Stimulated activated CD4-positive, alpha-beta T cell treated with anti-CD3 and anti-CD28 coated beads, Interleukin-15, amount 100 ng/mL, for 1 hour (primary cell): ENCODE measurements at places on chromosomes 7 and 10.

DNA sequence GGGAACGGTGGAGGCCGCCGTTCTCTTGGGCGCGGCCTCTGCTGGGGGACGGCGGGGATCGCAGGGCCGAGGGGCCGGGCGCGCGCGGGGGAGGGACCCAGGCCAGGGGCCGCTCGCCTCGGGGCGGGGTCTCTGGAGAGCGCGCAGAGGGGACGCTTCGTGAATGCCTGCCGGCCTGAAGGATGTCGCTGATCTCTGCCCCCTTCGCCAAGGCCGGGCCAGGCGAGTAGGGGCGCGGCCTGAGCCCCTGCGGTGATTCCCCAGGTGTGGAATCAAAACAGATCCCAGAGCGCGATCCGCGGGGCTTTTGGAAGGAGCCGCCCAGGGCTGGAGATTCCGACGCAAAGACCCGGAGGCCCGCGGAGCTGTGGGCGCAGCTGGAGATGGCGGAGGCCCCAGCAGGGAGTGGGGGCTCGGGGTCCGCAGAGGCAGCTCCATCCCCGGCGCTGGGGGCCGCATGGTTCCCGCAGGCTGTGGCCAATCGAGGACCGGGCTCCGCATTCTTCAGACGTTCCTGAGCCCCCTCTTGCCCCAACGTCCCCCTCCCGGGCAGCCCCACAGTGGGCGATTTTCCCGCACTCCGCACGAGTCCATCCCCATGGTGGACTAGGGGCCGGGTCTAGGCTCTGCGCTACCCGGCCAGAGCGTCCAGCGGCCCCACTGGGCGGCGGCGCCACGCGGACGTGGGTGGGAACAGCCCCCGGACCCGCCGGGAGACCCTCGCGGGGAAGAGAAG, 166.0 kb downstream of the ACTR3B start:
- DNase-seq: no peak

DNA sequence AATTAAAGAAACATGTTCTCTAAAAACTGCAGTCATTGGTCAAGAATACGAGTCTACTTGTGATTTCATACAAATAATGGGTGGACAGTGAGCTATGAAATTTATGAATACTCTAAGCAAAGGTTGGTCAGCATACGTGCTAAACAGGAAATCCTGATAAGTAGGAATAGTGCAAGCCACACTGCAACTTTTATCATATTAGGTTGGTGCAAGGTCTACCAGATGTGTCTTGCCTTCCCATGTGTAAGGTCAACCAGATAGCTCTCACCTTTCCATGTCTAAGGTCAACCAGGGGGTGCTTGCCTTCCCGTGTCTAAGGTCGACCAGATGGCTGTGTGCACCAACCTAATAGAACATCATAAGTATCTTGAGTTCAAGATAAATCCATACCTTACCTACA, 2.0 kb upstream of the ITGB1 start:
- DNase-seq: no peak

- no peak for DNase-seq
Measured at GRCh38 chr10:89147256-89147655, 59.9 kb downstream of the CH25H start.

DNA sequence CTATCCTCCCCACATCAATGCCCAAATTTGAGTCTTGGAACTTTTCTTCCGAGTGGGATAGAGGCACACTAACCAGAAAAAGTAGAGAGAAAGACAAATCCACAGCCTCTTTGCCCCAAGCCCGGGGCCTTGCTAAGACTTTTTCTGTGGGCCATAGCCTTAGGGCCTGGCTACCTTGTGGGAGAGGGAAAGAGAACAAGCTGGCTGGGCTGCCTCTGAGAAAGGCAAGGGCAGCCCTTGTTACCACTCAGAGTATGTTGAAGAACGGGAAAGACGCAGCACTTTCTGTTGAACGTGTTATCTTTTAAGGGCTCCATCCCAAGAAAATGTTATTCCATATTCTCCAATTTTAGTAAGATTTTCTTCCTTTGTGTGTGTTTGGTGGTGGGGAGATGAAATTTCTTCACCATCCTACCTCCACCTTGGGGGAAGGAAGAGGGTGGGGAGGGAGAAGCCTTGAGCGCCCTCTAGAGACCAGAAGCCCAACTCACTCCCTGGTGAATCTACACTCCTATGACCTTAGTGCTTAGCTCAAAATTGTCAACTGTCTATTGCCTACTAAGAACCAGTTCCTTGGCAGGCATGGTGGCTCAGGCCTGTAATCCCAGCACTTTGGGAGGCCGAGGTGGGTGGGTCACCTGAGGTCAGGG, 3.9 kb upstream of the NRF1 start:
- DNase-seq: peak; percentile 24

- DNase-seq: peak; percentile 10
Measured at GRCh38 chr10:5890452-5890915, 441 bp downstream of the FBH1 start.

- DNase-seq: no peak
Measured at GRCh38 chr10:10797513-10797912, 220.2 kb upstream of the CELF2 start.

DNA sequence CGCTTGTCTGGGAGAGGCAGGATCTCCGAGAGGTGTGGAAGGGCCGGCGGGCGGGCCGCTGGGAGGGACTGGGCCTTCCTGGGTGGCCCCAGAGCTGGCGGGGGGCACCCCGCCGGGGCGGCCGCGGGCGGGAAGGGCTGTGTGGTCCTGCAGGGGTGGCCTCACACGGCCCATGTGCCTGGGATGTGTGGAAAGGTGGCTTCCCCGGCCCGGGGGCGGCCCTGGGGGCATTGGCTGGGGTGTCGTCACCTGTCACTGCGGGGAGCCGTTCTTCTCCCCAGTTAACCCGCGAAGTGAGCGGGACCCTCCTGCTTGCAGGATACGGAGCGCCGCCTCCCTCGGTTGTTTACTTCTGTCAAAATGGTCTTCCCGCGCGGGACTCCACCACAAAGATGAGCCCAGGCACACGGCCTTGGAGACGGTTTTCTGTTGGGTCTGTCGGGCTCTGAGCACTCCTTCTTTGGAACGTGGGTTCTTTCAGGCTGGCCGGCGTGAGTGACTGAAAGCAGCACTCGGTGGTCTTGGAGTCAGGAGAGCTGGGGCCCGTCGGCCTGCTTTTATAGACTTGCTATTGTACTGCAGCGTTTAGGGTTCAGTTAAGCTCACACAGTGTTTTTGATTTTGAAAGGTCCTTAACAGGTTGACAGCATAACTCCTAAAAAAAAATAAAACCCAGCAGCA, 700 bp downstream of the SMC3 start:
- DNase-seq: peak; percentile 38

- DNase-seq: no peak
Measured at GRCh38 chr7:93461350-93461749, 113.2 kb downstream of the CALCR start.

DNA sequence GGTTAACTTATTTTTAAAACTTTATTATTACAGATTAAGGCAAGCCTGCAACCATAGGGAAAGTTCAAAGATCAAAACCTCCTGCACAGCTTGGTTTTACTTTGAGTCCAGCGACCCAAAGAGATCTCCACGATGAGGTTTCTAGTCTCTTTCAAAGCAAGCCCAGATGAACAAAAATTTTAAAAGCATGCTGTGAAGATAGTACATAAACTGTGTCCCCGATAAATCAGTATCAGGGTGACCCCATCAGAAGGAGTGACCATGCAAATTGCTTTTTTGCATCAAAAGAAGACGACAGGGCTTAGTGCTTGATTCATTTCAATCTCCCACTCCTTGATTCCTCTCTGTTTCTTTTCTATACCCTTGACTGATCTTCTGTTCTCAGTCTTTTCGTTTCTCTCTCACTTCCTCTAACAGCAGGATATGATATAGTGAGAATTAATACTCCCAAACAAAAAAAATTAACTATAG, 16.0 kb upstream of the DNTT start:
- no peak for DNase-seq

DNA sequence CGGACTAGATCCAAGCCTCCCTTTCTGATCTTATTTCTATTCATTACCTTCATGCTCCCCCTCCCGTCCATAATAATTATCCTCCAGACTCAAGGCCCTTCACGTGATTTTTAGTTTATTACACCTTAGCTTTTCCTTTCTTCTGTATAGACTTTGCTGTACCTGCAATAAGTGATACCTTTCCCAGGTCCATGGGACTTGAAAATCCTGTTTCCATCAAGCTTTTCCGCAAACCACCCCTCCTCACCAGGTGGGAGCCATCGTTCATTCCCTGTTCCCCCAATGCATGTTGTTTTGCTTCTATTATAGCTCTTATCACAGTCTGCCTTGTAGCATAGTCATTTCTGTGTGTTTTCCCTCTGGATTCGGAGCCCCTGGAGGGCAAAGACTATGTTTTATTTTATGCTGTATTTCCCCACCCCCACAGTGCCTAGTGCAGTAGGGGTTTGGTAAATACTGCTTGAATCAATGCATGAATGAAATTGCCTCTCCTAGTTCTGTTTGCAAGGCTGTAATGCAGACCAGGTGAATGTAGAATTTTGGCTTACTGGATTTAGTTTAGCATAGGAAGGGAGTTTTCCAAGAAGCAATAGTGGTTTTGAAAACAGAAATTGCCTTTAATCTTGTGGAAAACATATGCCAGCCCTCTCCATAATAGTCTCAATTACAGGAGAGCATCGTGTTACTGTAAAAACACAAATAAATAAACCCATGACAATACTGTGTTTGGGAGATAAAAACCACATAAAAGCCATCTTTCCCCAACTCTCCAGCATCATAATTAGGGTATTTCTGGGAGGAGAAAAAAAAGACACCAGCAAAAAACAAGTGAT, 213.4 kb downstream of the AUTS2 start:
- no peak for DNase-seq

- peak; percentile 26 for DNase-seq
Measured at GRCh38 chr7:151168003-151168786, 701 bp upstream of the GBX1 start.

DNA sequence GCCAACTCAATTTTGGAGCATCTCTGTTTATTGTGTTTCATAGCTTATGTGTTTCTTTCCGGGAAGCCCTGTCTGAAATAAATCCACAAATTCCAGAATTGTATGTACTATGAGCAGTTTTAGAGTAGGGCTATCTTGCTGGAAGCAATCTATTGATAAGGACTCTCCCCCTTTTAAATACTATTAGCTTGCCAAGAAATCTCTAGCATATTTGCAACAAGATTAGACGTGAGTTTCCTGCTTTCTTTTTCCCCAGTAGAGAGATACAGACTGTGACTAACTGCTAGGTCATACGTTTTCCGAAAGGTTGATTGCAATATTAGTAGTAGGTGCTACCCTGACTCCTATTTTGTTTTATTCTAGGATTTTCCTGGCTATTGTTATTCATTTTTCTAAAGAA, 277.0 kb downstream of the MALRD1 start:
- no peak for DNase-seq

GRCh38 chr10:35594115-35595079, 10.7 kb upstream of the GJD4 start:
- no peak for DNase-seq

DNA sequence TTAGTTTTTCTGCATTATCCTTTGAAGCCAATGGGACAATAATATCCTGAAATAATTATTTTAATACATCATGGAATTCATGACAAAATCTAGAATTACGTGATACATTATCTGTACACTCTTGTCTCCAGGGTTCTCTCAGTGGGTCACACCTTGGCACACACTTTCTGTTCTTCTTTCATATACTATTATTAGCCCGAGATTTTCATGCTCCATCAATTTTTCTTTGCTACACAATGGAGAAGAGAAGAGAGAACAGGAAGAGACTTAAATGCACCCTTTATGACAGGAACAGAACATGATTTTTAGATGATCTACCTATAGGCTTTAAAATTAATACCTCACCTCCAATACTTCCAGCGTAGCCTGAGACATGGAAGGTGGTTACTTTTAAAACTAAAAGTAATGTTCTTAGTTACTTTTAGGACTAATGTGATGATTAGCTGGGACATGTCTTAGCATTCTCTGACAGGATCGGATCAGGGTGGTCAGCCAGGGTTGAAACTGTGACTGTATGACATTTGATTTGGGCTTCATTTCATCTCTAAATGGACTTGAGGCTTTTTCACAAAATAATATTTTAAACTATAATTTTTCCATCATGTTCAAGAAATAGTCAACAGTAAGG, 148.2 kb upstream of the WNT16 start:
- DNase-seq: no peak

DNA sequence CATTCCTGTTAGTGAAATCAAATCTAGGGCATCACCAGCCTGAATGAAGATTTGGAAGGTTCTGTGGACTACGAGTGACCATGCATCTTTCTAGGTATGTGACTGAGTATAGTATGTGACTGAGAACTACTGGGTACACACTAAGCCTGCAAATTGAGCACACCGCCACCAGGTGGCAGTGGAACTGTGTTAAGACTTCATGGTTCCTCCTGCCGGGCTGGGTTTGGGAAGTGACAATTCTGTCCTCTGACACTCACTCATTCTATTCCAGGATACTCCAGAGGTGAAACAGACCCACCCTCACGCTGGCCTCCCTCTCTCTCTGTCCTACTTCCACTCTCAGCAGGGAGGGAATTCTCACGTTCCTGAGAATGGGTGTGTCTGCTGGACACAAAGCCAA, 84.0 kb upstream of the TMEM248 start:
- DNase-seq: no peak

- DNase-seq: no peak
Measured at GRCh38 chr10:60389413-60390025, at the start of gene ANK3. TSS of gene ANK3 (minus strand) at chr10:60389875. CDS start at chr10:60389538, 337 bp downstream.

- no peak for DNase-seq
Measured at GRCh38 chr7:22814261-22815208, 8.1 kb downstream of the TOMM7 start.

DNA sequence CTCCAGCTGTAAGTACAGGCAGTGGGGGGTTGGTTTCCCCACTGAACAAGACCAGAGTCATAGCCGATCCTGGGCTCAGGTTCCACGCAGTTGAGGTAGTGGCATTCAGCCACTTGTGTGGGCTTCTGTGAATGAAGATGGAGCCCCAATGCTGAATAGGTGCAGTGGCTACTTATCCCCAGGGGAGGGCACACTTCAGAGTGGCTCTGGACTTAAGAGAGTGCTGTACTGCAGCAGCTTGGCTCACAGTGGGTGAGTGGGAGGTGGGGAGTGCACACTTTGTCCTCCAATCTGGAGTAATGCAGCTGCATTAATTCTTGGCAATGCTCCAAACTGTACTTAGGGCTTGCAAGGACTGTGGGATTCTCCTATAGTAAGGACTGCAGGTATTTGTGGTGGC, 81.9 kb downstream of the BUB3 start:
- no peak for DNase-seq

DNA sequence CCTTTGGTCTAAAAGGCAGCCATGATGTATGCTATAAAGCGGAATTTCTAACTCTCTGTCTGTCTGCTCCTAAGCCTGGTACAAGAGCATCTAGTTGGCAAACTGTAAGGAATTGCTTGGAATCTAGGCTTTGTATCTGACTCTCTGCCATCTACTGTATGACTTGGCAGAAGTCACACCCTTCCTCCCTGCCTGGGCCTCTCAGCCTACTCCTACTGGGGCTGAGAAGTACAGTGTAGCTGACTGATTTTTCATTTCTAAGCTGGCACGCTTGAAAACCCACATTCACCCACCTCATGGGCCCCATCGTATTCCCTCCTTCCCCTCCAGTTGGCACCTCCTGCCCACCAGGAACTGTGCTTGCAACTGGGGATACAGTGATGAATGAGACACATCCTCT, 435.2 kb downstream of the PLXNA4 start:
- DNase-seq: no peak

GRCh38 chr7:18503126-18503866, 7.7 kb downstream of the HDAC9 start:
- no peak for DNase-seq

GRCh38 chr10:72539137-72539536, 86.7 kb downstream of the MICU1 start:
- no peak for DNase-seq
